ENCODE measurements at places on chromosomes 5 and 9.

- DNase-seq: no peak
Observed at GRCh38 chr5:172707285-172708182, 63.5 kb downstream of the DUSP1 start.

GRCh38 chr5:120808135-120808534 is 344.0 kb downstream of the PRR16 start:
- no peak for DNase-seq

DNA sequence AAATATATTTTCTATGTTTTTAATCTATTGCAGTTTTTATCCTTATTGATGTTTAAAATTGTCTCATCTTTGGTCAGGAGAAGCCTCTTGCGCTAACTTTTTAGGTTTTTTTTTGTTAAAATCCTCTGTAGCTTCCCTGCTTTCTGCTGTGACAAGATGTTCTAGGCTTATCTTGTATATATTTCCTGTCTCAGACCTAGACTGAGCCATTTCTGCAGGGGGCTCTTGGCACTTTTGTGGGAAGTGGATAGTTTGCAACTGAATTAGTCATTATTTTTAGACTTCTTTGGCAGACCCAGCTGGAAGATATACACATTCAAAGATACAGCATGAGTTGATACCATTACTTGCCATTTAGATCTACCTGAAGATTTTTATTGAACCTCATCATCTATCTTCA is 28.8 kb downstream of the TCERG1 start:
- no peak for DNase-seq

DNA sequence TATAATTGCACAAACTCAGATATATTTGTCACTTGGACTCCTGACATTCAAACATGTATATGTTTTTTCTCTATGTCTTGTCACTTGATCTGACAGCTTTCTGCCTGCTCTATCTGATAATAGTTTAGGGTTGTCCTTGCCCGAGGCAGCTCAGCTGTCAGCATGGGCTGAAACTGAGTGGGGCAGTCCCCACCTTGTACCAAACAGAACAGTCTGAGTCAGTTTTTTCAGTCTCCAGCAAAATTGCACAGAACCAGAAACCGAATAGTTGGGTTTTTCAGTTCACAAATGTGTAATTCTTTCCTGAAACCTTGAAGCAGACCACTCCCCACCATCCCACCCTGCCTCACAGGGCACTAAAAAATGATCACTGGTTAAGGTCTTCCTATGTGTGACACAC is 9.5 kb upstream of the HAND1 start:
- no peak for DNase-seq

- no peak for DNase-seq
Observed at GRCh38 chr5:72540759-72541438, 33.7 kb upstream of the ZNF366 start.

GRCh38 chr5:164394686-164395194 is 889.3 kb downstream of the MAT2B start:
- DNase-seq: no peak

- no peak for DNase-seq
Observed at GRCh38 chr9:130667120-130667435, 2.7 kb downstream of the PRDM12 start.
